ENCODE measurements at places on chromosomes 5 and 9. TPM values are rescaled to one million over a fixed set of nuclear protein-coding genes. Genes with fewer than 3 reads are reported as not detected.

STARD4 gene
- polyA plus RNA-seq, result 7.5 TPM

CAAP1 gene
- 6.9 TPM for polyA plus RNA-seq

IFNW1 gene
- polyA plus RNA-seq, result not detected

TAF11L6 gene
- not detected for polyA plus RNA-seq

S1PR3 gene
- 50.6 TPM for polyA plus RNA-seq

KCTD16 gene
- polyA plus RNA-seq, result 0.13 TPM

ANKRD18A gene
- polyA plus RNA-seq, result not detected

PTPRD gene
- polyA plus RNA-seq, result 9.7 TPM

DNA sequence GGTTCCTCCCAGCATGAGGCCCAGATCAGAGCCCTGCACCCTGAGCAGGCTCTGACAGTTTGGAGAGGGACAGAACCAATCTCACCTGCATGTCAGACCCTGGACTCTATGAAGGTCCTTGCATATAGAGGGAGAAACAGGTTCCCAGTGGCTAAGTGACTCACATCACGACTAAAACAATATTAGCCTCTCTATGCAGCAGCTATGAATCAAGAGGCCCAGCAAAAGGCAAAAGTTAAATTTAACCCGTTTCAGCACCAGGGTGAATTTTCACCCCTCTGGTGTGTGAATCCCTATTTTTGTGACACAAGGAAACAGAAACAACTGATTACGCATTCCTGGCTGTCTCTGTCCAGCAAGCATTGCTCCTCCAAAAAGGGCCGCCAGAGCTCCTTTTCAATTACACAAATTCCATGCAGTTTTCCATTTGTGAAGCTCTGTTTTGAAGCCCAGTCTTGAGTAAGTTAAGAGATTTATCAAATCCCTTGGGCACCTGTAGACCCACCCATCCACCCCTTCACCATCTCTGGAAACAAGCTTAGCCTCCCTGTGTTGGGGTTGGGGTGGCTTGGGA lies 136.6 kb downstream of the GABBR2 start:
- DNase-seq, result no peak

DNA sequence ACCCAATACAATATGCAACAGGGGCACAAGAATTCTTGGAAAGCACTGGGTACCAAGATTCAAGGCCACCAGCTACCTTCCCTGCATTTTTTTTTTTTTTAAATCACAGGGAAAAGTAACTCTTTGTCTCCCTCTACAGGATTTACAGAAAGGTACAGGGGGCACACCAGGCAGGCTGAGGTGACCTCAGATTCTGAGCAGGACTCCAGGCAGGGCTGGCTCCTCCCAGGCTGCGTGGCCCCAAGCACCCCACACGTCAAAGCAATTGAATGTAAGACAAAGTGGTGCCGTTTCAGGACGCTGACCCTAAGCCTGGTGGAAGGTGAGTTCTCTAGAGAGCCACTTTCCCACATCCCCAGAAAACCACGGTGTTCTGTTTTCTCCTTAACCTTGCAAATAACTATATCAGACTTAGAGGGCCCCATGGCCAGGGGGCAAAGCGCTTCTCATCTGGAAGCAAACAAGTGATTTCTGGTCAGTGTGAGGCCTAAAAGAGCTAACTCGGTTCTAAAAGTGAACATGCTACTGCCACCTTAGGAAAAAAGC lies 222.6 kb downstream of the ROR2 start:
- DNase-seq, result no peak

DNA sequence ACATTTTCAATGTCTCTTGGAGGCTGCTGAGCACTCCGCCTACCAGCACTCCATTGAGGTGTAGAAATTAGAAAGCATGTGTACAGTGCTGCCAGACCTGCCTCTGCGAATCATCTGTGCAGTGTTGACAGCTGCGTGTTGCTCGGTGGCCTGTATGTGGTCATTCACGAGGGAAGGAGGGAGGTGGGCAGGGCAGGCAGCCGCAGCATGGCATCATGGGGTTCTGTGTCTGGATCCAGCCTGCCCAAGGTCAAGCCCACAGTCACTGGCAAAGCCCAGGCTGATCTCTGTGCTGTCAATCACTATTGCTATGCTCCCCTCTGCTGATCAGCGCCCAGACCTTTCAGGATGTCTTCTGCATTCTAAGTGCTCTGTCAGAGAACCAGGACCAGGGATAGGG lies 8.0 kb upstream of the PDZD2 start:
- no peak for DNase-seq

- DNase-seq, result no peak
Observed at GRCh38 chr5:142811866-142812557, 41.8 kb downstream of the ARHGAP26 start.

DNA sequence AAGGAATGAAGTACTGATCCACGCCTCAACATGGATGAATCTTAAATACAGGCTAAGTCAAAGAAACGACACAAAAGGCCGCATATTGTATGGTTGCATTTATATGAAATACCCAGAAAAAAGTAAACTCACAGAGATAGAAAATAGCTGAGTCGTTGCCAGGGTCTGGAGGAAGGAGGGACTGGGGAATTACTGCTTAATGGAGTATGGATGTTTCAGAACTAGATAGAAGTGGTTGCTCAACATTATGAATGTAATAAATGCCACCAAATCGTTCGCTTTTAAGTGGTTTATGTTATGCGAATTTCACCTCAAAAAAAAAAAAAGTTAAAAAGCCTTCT lies 784 bp upstream of the MSANTD3 start:
- DNase-seq, result no peak

GRCh38 chr9:79970146-79970425 lies 398.3 kb downstream of the TLE4 start:
- no peak for DNase-seq

DNA sequence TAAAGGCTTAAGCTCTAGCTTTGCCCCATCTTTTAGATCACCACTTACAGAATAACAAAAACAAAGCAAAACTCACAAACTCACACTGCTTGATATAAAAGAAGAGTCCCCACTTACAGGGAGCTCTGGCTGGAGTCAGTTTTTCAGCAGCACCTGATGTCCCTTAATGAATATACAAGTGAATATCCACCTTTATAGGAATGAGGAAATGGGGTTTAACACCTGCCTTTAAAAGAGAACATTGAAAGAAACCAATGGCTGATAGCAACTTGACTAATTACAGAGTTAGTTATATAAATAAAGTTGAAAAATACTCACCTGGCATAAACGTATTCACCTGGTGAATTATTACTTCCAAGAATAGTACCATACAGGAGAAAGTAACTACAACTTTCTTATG lies 20.7 kb upstream of the PURA start:
- DNase-seq, result no peak

GRCh38 chr5:132065351-132065937 lies 5.0 kb downstream of the IL3 start:
- peak; percentile 83 for DNase-seq

GRCh38 chr9:84834426-84834825 lies 164.9 kb downstream of the NTRK2 start:
- no peak for DNase-seq

GRCh38 chr9:94610181-94610606 lies 16.6 kb upstream of the FBP2 start:
- DNase-seq, result no peak

- DNase-seq, result no peak
Observed at GRCh38 chr9:18067548-18068120, 406.3 kb upstream of the ADAMTSL1 start.

DNA sequence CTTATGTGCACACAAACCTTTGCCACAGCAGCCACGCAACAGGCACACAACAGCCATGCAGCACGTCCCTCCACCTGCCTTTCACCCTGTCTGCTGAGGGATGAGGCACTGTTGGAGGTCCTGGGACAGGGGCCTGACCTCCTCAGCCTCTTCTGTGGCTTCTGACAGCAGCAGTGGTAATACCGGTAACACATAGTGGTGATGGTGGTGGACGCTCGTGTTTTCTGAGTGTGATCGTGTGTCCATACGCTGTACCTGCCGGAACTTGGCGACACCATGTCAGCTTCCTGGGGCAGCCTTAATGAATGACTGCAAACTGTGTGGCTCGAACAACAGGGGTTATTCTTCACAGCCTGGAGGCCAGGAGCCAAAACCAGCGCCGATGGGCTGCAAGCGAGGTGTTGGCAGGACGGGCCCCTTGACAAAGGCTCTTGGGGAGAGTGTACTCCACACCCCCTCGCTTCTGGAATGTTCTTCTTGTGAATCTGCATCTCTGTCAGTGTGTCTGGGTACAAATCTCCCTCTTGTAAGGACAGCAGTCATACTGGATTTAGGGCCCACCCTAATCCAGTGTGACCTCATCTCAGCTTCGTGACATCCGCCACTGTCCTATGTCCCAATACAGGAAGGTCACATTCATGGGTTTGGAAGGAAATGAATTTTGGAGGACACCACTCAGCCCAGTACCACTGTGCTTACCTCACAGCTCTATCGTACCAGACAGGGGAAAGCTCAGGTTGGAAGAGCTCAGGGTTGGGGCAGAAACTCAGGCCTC lies 55.3 kb upstream of the EXOC3 start:
- DNase-seq, result no peak

GRCh38 chr5:138874241-138874640 lies 894 bp downstream of the LRRTM2 start:
- no peak for DNase-seq

Data from aorta (tissue), 5 donors.